ENCODE measurements at places on chromosomes 2 and 18.
A peak's percentile ranks its signal among the peaks of the same experiment; 100 is the strongest.

GRCh38 chr2:239230318-239231052, 170.3 kb downstream of the HDAC4 start:
- no peak for DNase-seq

DNA sequence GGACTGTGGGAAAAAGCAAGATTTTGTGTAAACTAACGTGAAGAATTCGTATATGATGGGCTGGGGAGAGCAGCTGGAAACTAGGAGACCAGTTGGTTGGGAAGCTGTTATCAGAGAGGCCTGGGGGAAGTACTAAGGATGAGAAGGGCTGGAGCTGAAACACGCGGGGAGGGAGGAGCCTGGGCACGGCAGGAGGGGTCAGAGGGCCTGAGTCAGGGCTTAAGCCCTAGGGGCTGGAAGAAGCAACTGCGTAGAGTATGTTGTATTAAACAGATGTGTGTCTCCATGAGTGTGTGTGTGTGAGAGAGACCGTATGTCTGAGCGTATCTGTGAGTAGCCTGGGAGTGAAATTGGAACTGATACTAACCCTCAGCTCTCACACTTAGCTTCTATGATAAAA, 8.4 kb downstream of the POMC start:
- peak; percentile 17 for DNase-seq

DNA sequence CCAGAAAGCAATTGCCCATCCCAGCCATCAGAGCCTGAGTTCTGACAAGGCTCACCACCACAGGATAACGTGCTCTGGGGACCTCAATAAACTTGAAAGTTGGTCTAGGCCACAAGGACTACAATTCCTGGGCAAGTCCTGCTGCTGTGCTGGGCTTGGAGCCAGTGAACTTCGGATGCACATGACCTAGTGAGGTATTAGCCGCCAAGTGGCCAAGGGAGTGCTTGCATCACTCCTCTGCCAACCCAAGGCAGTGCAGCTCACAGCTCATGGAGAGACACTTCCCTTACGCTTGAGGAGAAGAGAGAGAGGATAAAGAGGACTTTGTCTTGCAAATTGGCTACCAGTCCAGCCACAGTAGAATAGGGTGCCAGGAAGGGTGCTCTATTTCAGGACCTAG, 219.6 kb downstream of the MBD2 start:
- DNase-seq = no peak

GRCh38 chr2:98583816-98584618, 24.3 kb downstream of the COA5 start:
- DNase-seq = no peak

GRCh38 chr18:3062798-3063680, 50.1 kb upstream of the LPIN2 start:
- no peak for DNase-seq

DNA sequence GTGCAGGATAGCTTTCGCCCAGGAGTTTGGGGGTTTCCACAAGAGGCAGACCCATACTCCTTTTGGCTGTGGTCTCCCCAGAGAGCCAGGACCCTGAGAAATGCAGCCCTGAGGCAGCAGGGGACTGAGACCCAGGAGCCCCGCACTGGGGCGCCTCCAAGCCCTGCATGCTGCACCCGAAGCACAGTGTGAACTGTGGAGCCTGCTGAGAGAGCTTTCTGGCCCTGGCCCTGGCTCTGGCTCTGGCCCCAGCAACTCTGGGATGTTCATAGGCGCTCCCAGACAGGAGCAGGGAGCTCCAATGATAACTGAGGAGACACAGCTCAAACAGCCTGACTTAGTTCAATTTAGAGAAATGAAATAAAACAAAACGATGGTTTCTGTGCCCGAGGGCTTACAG, 96.4 kb upstream of the TEX51 start:
- no peak for DNase-seq

DNA sequence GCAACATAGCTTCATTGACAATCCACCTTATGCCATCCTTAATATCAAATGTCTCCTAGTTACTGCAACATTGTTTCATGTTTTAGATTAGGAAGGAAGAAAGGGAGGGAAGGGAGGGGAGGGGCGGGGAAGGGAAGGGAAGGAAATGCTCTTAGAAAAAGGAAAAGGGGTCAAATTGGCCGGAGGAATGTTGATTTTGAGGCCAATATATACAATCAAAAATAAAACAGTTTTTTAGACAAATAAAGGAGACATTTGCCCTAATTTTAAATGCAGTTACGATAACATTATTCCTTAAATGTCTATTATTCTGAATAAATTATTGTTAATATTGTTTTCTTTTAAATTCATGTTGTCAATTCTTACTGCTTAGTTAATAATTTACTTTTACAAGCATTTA, 33.5 kb upstream of the CALCRL start:
- DNase-seq = no peak

DNA sequence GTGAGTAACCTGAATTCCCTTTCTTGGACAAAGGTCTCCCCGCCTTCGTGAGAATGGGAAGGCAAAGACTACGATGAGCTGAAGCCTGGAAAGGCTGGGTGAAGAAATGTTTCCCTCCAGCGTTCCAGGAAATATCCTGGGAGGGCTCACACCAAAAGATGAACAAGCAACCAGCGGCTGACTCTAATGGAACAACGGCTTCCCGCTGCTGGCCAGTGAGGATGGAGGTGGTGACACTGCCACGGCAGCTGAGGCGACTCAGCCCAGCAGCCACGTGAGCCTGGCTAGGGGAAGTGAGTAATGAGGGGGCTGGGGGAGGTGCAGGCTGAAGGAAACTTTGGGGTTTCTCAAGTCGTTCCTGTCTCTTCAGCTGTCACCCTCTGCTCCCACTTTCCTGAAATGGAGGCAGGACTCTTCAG, 105.0 kb upstream of the SMAD7 start:
- no peak for DNase-seq

DNA sequence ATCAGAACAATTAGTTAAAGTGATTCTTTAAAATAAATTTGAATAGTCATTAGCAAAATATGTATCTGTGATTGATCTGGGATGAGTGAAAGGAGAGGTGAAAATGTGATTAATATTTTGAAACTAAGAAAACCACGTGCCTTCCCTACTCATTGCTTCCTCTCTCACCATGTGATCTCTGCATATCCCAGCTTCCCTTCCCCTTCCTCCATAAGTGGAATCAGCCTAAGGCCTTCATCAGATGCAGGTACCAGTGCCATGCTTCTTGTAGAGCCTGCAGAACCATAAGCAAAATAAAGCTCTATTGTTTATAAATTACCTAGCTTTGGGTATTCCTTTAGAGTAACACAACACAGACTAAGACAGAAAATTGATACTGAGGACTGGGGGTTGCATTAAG, 11.2 kb upstream of the STAT1 start:
- DNase-seq = no peak

GRCh38 chr2:135257383-135258090, 205.4 kb downstream of the RAB3GAP1 start:
- no peak for DNase-seq

DNA sequence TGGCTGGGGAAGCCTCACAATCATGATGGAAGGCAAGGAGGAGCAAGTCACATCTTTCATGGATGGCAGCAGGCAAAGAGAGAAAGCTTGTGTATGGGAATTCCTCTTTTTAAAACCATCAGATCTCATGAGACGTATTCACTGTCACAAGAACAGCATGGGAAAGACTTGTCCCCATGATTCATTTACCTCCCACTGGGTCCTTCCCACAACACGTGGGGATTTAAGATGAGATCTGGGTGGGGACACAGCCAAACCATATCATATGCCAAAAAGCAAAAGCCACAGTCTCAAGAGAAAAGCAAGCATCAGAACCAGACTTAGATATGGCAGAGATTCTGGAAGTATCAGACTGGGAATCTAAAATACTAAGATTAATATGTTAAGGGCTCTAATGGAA, 30.0 kb upstream of the SCRN3 start:
- DNase-seq = no peak

- no peak for DNase-seq
Measured at GRCh38 chr18:25832001-25832604, 258.3 kb downstream of the SS18 start.

DNA sequence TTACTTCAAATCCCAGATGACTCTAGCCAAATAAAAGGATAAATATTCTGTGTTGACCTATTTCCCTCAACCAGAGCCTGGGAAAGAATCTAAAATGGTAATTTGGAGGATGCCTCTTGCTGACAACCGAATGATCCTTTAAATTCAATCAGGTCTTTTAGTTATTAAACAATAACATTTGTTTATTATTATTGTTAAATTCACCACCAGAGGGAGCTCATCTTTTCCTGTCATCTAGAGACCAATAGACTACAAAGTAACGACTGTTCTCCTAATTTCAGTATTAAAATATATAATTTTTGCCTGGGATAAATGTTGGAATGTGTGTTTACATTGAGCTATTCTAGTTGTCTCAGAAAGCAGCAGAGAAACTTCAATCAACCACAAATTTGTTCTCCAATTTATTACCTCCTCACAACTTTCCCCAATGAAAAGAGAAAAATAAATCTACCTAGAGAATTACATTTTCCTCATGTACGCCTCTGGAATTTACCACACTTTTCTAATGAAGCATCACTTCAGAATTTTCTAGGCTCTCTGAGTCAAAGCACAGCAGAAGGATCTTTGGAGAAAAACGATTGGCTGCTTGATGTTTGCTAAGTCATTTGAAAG, 142.7 kb downstream of the SCG2 start:
- peak; percentile 2 for DNase-seq

- no peak for DNase-seq
Measured at GRCh38 chr2:28637066-28638047, 114.3 kb upstream of the PPP1CB start.

All from NCI-H524 treated with DMSO at 0.1 percent for 48 hours (cell line).